Esophagus muscularis mucosa (tissue), 4 donors: ENCODE measurements at places on chromosomes 2 and 18.

GRCh38 chr2:208062113-208062512 lies 36.8 kb upstream of the PLEKHM3 start:
- no peak for DNase-seq

DNA sequence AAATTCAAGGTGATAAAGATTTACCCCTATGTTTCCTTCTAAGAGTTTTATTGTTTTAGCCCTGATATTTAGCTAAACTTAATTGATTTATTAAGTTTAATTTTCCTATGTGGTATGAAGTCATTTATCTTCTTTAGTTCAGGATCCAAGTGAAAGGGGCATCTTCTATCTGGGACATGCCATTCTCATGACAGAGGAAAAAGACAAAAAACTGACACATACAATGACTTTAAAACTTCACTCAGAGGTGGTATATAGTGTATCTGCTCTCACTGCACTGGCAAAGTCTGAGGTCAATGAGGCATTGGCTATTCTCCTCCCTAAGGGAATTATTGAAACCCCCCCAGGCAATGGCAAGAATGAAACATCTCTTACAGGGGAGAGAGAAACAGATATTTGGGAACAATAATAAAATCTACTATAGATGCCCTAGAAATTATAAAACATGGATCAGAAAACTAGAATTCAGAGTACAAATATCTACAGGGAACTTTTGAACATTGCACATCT lies 237.4 kb downstream of the MYCN start:
- no peak for DNase-seq

DNA sequence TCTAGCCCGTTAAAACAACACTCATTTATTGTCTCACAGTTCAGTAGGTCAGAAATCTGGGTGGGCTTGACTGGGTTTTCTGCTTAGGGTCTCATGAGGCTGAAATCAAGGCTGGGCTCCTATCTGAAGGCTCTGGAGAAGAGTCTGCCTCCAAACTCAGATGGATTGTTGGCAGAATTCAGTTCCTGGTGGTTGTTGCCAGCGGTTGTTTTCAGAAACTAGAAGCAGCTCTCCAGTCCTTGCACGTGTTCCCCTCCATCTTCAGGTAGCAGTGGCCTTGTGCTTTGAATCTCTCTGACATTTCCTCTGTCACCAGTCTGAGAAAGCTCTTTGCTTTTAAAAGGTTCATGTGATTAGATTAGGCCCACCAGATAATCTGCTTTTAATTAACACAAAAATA lies 20.1 kb upstream of the FN1 start:
- no peak for DNase-seq

GRCh38 chr2:136059036-136059472 lies 58.9 kb downstream of the CXCR4 start:
- no peak for DNase-seq

DNA sequence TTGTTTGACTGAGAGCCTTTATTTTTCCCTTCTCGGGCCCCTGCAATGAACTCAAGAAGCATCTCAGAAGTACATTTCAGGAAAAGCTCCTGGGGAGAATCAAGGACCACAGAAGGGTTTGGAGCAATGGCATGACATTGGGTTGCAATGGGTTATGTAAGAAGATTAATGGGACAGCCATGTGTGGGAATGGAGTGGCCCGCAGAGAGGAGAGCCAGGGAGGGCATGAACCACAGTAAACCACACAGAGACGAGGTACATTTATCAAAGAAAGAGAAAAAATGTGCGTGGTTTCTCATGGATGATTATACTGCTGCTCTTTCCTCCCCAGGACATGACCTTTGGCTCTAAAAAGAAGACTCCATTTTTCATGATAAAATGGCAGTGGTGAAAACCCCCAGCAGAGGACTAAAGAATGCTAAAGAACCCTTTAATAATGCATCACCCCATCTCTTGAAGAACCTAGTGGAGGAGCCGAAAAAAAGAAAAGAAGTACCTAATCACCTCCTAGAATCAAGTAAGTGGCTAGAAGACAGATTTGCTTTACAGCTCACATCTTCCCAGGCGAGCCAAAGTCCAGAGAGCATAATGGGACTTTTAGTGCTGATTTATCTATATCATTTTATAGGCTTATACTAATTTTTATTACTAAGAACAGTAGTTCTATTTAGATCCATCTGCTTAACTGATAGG lies 1.7 kb downstream of the CFAP221 start:
- DNase-seq: peak; percentile 64

DNA sequence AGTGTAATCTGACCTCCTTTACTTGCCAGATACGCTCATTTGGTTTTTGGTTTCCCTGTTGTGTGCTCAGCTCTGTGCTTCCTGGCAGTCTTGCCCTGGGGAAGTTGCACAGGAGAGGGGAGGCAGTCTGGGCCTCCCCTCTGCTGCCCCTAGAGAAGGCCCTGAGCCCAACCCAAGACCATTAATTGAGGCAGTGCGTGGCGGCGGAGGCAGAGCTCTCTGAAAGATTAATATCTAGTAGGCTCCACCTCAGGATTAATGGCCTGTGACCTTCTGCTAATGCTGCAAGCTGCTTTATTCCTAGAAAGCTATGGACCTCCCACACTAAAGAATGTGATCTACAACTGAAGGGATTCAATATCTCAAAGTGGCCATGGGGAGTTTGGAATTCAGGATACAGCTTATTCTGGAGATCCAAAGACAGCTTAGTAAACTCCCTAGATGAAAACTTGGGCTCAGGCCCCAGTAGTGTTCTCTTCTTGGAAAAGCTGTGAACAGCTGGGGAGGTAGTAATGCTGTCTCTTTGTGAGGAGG lies 41.4 kb upstream of the MAPRE2 start:
- no peak for DNase-seq

- no peak for DNase-seq
Measured at GRCh38 chr2:134625311-134625710, 93.5 kb downstream of the TMEM163 start.

DNA sequence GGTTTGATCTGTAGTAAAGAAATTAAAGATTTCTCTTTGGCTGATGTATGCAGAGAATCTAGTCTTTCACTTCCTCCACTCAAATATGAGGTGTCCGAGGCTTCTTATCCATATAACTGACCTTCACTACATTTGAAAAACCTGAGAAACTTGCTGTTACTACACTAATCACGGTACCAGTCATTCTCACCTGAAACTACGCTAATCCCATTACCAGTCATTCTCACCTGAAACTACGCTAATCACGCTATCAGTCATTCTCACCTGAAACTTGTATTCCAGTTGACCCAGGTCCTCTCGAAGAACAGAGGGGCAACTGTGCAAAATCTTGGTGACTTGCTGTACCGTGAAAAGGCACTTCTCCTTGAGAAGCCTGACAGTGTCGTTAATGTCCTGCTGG lies 5.1 kb downstream of the MTERF4 start:
- DNase-seq: no peak

- DNase-seq: no peak
Measured at GRCh38 chr18:12517142-12517825, 109.6 kb downstream of the PRELID3A start.

GRCh38 chr18:76615065-76615733 lies 120.2 kb upstream of the ZNF516 start:
- DNase-seq: no peak

DNA sequence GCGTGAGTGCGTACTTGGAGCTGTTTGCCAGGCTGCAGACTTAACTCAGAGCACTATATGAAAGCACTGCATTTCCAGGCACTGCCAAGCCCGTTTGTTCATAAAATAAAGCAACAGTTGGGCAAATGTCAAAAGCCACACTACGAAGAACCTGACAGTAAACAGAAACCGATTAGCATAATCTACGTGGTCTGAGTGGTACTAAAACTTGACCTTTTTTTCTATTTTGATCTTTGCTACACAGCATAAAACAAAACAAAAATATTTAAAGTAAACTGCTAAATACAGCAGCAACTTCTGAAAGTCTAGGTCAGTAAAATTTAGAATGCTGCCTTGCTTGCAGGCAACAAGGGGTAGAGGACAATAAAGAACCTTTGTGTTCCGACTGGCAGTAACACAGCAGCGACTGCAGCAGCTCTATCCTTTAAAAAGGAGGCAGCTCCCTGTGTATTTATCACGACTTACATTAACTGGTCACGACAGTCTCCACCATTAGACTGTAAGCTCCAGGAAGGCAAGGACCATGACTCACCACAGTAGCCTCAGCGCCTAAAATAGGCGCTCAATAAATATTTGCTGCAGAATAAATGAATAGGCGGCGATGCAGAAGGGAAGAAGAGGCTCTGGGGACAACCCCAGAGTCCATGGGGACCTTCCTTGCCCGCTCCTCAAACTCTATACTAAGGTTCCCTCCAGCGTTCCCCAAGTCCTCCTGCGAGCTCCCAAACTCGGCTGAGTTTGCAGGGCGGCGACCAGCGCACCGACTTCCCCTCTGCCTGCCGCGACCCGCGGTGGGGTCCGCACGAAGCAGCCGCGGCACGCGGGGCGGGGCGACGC lies 902 bp downstream of the SS18 start:
- DNase-seq: no peak

DNA sequence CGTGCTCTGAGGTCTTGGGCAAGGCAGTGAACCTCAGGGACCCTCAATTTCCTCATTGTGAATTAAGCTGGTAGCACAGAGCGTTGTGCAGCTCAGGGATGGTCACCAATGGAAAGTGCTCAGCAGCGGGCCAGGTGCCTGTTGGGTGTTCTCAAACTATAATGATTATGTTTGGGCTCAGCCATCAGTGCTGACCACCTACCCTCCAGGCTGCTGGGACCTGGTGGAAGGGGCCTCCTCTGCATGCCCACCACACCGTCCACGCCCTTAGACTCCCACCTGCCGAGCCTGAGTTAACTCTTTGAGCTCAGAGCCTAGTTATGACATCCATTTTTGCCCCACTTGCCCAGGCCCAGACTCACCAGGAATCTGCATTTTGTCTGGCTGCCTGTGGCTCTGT lies 35.0 kb downstream of the GLI2 start:
- DNase-seq: no peak

- DNase-seq: no peak
Measured at GRCh38 chr2:180075870-180076269, 68.8 kb upstream of the CWC22 start.

GRCh38 chr2:215982465-215982875 lies 30.9 kb downstream of the MREG start:
- DNase-seq: peak; percentile 55

DNA sequence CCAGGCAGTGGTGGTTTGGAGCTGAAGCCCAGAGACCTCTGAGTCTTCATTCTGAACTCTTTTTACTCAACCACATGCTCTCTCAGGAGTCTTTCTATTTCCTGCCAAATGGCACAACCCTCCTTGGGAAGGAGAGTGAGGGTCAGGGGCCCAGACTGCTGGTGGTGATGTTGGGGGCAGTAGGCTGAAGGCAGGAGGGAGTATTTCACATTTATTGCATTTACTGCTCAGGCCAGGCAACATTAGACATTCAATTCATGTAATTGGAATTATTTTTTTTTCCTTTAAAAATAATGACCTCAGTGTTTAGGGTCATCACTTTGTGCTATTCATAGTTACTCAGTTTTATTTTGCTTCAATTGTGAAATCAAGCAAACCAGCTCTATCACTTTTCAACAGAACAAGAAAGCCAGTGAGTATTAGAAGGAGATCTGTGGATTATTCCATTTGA lies 311.3 kb upstream of the NT5C1B start:
- DNase-seq: no peak

DNA sequence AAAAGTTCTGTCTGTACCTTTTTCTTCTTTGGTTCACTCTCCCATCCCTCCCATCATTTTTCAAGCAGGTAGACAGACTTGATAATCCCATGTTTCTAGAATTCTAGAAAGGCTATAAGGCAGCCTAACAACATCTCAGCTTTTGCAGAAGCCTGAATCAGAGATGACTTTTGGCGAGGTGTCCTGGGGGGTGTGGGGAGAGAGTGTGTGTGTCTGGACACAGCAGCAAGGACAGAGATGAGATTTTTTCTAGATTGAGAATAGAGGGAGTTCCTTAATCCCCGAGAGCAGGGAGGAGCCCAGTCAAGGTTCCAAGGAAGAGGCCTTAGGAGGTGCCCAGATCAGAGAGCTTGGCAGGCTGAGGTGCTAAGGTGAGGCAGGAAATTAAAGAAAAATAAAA lies 22.0 kb upstream of the LAPTM4A start:
- no peak for DNase-seq

DNA sequence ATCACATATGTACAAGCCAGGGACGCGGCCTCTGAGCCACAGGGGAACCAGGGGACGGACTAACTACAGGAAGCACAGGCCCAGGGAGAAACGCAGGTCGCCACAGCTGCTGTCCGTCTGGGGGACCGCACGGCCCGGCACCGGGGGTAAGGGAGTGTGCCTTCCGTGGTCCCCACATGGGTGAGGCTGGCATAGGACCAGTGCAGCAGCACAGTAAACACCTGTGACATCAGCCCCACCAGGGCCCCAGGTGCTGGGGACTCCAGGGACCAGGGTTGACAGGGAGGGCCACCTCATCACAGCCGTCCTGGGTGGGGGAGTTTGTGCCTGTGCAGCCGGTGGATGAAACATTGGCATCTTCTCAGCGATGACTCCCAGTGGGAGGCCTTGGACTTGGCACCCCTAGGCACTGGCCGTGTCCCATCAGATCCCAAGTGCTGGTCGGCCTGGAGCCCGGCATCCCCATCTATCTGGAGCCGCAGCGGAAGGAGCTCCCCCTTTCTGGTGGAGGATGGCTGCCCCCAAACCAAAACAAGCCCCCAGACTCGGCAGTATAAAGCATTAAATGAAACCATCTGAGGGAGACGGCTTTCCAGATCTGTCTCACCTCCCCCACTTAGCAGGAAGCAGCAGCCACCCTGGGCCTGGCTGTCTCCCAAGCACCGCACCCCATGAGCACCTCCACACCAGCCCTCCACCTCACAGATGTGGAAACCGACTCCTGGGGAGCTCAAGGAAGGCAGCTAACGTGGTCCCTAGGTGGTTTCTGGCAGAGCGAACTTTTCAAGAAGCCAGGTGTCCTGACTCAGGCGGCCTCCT lies 22.5 kb downstream of the AQP12A start:
- no peak for DNase-seq

DNA sequence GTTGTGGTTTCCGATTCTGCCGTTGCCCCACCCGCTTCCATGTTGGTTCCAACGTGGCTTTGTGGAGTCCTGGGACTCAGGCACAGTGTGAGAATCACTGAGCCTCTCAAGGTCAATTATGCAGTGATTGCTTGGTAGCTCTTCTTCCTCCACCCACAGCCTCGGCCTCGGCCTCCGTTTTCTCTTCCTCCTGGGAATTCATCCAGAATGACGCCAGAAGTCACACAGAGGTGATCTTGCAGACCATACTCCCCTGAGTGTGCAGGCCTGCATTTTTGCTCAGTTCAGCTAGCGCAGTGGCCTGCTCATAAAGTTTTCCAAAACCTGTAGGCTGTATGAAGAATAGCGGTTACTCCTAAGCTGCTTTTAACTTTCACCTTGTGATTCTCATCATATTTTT lies 273.3 kb downstream of the GBX2 start:
- no peak for DNase-seq

GRCh38 chr2:108385411-108386071 lies 7.8 kb downstream of the SULT1C4 start:
- no peak for DNase-seq

DNA sequence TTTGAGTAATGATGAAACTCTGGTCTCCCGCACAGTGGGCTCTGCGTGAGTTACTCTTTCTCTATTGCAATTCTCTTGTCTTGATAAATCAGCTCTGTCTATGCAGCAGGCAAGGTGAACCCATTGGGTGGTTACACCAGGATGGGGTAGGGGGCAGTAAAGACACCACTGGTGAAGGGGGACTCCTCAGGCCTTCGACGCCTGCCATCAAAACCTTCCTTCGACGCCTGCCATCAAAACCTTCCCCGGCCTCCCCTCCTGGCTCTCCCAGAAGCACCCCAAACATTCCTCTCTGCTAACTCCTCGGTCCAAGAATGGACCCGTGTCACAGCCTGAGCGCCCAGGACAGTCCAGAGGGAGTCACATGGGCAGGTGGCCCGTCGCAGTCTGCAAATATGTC lies 4.8 kb upstream of the STARD7 start:
- DNase-seq: no peak
